GM12891 (cell line): ENCODE measurements at places on chromosomes 5 and 9.

GRCh38 chr9:104767507-104767906, 3.6 kb downstream of the NIPSNAP3B start:
- no peak for DNase-seq

GRCh38 chr5:120765189-120765588, 301.1 kb downstream of the PRR16 start:
- DNase-seq, result no peak

GRCh38 chr5:61309115-61309514, 22.9 kb upstream of the ZSWIM6 start:
- DNase-seq, result no peak

- DNase-seq, result no peak
These were observed 285.4 kb downstream of the TMEM232 start for GRCh38 chr5:110441035-110441434.

DNA sequence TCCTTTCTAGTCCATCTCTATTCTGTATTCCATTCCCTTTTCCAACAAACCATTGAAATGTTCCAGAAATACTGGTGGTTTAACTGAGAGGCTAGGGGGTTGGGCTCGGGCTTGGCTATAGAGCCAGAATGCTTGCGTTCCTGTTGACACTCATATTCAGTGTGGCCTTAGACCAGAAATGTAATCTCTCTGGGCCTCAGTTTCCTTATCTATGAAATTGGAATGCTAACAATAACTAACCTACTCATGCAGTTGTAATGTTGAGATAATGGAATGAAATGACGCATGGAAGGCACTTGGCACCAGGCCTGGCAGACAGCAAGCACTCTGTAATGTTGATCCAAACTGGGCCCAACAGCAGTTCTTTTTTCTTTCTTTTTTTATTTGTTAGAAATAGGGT, 26.8 kb downstream of the JADE2 start:
- no peak for DNase-seq

- DNase-seq, result no peak
These were observed 229.7 kb downstream of the MELK start for GRCh38 chr9:36802201-36802920.

DNA sequence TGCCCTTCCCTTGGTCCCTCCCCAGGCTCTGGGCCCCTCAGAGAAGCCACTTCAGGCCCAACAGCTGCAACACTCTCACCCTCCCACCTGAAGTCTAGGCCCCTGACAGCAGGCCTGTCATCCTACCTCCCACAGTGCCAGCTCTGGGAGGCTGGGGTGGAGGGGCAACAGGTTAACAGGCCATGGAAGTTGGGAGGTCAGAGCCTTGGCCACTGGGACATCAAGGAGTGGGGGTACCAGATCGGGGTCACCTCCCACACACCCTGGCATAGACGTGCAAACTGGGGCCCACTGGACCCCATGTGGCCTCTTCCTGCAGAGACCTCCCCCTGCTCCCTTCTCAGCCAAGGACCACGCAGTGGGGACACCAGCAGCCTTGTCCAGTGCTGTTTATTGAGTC, 2.8 kb downstream of the SSNA1 start:
- DNase-seq, result no peak
